Activated B cell treated with CpG ODN at 0.5 μM for 24 hours (primary cell): ENCODE measurements at places on chromosomes 11 and 22.

- DNase-seq = no peak
Measured at GRCh38 chr11:47564933-47565339, 463 bp upstream of the PTPMT1 start.

- no peak for DNase-seq
Measured at GRCh38 chr11:9718147-9718546, 54.3 kb downstream of the SWAP70 start.

DNA sequence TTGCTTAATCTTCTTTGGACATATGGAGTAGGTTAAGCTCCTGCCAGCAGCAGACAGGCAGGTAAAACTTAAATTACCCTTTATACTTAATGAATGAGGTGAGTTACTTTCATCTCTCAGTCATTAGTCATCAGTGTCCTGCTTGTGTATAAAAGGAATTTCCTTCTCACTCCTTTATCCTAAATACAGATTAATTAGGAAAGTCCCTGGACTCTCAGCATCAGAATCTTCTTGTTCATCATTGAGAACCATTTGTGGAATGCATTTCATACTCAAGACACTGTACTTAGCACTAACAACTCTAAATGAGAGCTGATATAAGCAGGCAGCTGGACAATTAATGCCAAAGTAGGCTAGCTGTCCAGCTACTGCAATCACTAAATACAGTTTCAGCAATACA lies 630.4 kb downstream of the METTL15 start:
- no peak for DNase-seq

- no peak for DNase-seq
Measured at GRCh38 chr22:50061141-50061823, 3.2 kb upstream of the TTLL8 start.

DNA sequence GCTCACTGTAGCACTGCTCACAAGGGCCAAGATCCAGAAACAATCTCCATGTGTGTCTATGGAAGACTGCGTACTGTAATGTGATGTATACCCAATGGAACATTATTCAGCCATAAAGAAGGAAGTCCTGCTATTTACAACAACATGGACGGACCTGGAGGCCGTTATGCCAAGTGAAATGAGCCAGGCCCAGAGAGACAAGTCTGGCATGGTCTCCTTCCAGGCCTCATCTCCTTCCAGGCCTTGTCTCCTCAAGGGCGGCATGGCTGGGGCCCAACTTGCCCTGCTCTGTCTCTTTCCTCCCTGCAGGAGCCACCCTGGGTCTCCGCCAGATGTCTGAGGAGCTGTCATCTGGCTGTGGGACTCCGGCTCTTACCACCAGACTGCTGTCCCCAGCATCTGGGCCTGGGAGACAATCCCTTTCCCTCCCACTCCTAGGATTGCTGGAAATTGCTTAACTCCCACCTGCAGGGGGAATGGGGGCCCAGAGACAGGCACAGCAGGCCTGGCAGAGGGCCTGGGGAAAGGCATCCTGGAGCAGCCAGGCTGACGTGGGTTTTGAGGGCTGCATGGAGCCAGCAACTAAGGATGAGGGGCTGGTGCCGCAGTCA lies 1326.6 kb downstream of the TBC1D22A start:
- peak; percentile 4 for DNase-seq

GRCh38 chr11:47243454-47243853 lies 5.2 kb downstream of the ACP2 start:
- no peak for DNase-seq

GRCh38 chr11:124841840-124842239 lies 23.4 kb upstream of the ROBO3 start:
- no peak for DNase-seq

DNA sequence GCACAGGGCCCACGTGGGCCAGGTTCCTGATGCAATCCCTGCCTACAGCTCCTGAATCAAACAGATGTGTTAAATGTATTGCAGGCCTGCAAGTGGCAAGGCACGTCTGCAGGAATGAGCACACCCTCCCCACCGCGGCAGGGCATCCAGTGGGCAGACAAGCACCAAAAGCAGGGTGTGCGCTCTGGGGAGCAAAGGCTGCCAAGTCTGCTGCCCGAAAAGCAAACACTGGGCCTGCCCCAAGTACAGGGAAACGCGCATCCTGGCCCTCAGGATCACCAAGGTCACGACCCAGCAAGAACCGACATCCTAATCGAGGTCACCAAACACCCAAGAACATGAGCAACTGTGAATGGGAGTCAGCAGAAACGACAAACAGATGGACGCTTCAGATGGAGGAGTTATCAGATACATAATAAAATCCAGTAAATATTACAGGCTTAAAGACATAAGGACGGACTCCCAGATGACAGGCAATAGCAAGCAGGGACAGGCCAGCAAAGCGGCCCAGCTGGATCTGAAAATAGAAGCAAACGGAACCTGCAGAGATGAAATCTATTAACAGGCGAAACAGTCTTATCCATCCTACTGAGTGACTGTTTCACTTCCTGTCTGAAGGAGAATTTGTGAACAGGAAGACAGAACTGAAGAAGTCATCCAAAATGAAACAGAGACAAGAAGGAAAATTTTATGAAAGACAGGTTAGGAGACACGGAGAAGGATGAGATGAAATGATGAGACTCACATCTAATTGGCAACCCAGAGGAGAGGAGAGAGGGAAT lies 26.7 kb downstream of the CARS1 start:
- no peak for DNase-seq

DNA sequence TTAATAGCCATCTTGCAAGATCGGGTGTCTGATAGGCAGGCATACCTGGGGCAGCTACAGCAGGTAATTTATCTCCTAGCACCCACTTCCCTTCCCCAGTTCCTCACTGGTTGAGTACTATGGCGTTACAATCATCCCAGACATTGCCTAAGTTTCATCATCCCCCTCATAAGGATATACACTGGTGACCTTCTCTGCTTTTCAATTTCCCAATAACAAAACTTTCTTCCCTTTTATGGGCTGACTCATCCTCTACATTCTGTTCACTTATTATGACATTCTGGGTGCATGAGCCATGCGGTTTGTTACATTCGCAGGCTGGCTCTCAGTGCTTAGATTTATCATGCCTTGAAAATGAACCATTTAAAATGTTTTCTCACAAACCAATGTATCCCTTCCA lies 5.0 kb upstream of the MRPL11 start:
- DNase-seq = no peak

- DNase-seq = no peak
Measured at GRCh38 chr22:45087802-45088201, 75.9 kb upstream of the NUP50 start.

GRCh38 chr11:910044-910588 lies 494 bp downstream of the CHID1 start:
- no peak for DNase-seq

- DNase-seq = no peak
Measured at GRCh38 chr11:2381494-2382128, 4.5 kb downstream of the CD81 start.

DNA sequence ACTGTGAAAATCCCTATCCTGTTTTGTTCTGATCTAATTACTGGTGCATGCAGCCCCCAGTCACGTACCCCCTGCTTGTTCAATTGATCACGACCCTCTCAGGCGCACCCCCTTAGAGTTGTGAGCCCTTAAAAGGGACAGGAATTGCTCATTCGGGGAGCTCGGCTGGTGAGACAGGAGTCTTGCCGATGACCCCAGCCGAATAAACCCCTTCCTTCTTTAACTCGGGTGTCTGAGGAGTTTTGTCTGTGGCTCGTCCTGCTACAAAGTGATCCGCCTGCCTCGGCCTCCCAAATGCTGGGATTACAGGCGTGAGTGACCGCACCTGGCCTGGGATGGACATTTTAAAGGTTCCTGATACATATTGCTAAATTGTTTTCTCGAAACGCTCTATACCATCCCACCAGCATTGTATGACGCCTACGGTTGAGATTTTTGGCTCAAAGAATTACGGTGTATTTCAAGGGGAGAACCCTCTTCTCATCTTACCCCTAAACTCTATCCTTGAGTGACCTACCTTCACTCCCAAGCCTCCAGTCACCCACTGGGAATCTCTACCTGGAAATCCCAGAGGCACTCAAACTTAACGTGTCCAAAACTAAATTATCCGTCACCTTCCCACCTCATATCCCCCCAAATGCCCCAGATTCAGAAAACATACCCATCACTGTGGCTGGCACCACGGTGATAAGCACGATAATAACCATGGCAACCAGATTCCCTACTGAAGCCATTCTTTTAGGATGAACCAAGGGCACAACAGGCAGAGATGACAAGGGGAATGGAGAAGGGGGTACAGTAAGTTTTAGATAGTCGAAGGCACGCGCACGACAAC lies 789 bp upstream of the POLA2 start:
- DNase-seq = no peak

DNA sequence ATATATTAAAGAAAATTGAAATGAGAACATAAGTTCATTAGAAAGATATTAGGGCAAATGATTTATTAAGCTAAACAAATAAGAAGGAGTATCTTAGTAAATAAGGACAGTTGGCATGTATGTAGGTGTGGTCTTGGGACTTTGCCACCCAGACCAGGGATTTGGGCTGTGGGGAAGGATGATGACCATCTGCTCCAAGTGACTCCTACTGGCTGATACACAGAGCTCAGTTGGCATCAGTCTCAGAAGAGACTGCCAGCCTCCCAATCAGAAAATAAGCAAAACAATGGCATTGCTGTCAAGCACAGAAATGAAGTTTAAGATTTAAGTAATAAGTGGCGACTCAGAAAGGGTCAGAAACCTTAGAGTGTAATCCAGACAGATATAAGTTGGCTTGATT lies 49.5 kb downstream of the PAX6 start:
- DNase-seq = no peak

DNA sequence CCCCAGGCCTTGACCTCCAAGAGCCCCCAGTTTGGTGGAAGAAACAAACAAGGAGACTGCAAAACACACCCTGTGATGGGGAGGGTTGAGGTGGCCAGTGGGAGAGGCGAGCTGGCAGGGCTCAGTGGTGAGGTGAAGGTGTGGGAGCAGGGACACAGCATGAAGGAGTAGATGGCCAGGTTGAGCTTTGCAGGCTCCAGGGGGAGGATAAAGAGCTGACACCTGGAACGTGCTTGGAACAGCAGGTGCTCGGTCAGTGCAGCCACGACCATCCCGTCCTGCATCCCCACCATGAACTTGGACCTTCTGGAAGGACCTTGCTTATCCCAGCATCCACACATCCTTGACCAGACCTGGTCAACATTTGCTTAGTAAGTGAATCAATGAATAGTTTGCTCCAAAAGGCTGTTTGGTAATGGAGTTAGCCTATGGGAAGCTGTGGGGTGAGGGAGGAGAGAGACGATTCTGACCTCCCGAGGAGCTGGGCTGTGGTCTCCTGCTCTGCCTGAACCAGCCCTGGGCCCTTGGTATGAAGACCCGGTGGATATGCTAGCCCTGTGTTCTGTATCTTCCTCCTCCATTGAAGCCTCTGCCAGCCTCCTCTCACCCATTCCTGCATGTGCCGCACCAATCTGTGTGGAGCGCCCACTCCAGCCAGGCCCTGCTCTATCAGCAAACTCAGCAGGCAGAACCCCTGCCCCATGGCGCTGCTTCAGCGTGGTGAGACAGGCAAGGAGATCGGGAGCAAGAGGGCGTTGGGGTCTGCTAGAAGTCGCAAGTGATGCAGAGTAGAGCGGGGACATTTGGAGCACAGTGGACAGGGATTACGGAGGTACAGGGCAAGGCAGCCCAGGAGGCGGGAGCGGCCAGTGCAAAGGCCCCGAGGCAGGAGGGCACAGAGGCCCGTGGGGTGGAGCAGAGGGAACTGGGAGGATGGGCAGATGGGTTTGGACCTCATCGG lies 9.9 kb downstream of the LINC01488 start:
- DNase-seq = no peak

DNA sequence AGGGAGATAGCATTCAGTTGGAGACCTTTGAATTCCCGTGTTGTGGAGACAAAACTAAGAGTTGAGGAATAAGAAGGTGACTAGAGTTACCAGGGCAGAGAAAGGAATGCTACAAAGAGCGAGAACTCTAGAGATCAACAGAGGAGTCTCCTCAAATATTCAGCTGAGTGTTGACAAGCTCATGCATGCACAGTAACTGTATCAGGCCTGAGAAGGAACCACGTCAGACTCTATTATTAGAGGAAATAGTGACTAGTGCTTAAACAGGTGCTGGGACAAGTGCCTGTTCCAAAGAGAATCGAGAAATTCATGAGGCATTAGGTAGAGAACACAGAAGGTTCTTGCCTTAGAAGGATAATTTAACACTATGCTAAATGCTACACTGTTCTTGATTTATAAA lies 333.8 kb upstream of the CHORDC1 start:
- no peak for DNase-seq
